ENCODE measurements at places on chromosomes 4 and X. TPM values are rescaled to one million over a fixed set of nuclear protein-coding genes. Genes with fewer than 3 reads are reported as not detected.
A peak's percentile ranks its signal among the peaks of the same experiment; 100 is the strongest.

The F9 gene
- 0.24 TPM for total RNA-seq

The FGFR3 gene
- 44.3 TPM for total RNA-seq

The SH3D19 gene
- 24.3 TPM for total RNA-seq

DNA sequence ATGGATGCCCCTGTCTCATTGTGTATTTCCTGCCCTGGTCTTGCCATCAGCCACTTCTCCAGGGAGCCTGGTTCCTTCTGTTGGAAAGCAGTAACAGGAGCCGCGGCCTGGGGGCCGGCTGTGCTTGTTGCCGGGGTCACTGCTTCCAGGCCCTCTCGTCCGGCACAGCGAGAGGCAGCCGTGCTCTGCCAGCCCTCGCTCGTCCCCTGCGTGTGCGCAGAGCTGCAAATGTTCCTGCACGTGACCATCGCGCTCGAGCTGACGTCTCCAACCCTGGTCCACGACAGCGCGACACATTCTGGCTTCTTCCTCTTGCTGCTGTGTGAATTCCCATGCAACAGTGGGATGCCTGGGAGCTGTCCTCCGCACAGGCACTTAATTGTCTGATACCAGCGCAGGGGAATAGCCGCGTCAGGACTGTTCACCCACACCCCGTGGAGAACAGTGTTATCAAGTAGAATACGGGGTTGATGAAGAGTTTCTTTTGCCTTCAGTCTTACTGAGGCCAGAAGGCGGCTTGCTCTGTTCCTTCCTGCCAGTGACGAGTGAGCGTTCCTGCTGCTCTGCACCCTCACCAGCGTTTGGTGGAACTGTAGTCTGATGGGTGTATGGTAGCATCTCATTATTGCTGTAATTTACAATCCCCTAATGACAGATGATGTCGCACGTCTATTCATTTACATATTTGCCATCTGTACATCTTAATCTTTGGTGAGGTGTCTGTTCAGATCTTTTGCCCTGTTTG lies 12.3 kb downstream of the PDE6B start:
- no peaks in the 10 kb centered on the region for H3K36me3 ChIP-seq
- no peak overlapping the region for H3K27ac ChIP-seq
- H3K4me3 ChIP-seq = no peak overlapping the region

DNA sequence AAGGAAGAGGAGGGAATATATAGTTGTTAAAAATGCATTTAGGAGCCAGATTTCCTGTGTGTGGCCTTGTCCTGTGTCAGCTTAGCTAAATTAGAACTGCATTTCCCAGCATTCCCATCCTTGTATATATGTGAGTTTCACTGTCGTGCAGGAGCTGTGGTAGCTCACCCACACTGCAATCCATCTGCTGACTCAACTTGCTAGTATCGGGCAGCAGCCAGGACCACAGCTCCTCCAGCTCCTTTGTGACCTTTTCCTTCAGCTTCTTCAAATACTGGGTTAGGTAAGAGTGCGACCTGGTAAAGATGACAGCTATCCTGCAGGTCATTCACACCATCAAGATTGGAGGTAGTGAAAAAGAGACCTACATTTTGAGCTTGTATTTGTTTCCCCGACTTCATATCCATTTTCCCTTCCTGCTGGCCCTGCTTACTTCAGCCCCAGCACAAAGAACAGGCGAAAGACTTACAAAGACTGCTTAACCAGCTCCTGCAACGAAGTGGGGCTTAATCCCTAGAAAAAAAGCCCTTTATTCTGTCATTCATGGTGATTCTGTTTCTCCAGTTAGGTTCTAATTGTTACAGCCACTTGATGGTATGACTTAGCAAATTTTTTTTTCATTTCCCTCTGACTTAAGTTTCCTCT lies 11.4 kb downstream of the ASIC5 start:
- peak overlapping the region; percentile 94 for H3K27ac ChIP-seq
- H3K4me3 ChIP-seq = peak overlapping the region; percentile 76
- H3K27me3 ChIP-seq = no peaks in the 10 kb centered on the region
- H3K36me3 ChIP-seq = peaks cover 6% of the 10 kb centered on the region
- H3K4me1 ChIP-seq = peaks cover 12% of the 10 kb centered on the region
- DNase-seq = no peak

- no peaks in the 10 kb centered on the region for H3K4me1 ChIP-seq
- H3K27me3 ChIP-seq = no peaks in the 10 kb centered on the region
- DNase-seq = no peak
- H3K4me3 ChIP-seq = no peak overlapping the region
- no peak overlapping the region for H3K27ac ChIP-seq
Observed at GRCh38 chrX:47177079-47177478, 16.6 kb upstream of the UBA1 start.

DNA sequence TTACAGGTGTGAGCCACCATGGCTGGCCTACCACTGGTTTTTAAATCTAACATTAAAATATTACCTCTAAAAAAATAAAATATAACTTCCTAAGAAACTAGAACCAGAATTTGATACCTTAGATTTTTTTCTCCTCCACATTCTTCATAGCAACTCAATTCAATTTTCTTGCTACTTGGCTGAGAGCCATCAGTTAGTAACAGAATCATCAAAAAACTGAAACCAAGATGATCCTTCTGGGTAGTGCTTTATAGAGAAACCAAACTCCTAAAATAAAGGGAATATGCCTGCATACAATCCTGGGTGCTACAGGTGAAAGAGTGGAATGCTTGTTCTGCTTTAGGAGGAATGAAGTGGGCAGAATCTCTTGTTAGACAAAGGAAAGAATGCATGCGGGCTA lies 64.4 kb downstream of the RPS3A start:
- no peak for DNase-seq
- peaks cover 19% of the 10 kb centered on the region for H3K36me3 ChIP-seq
- no peak overlapping the region for H3K4me3 ChIP-seq

DNA sequence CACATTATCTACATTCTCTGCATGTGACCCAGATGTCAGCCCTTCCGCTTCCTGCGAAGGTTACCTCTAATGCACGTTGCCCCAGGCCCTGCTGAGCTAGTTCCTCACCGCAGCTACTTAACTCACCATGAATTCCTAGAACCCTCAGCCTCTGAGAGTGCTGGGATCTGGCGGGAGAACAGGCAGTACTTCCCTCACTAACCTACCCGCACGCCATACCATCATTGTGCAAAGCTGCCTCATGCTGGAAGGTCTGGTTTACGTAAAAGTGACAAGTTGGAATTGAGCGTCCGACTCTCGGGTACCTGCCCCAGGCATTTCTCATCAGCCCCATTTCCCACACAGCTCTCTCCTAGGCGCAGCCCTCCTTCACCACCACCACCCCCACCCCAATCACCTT lies 6.3 kb downstream of the SLC25A4 start:
- no peak overlapping the region for H3K4me3 ChIP-seq
- DNase-seq = no peak
- H3K27ac ChIP-seq = no peak overlapping the region
- no peaks in the 10 kb centered on the region for H3K27me3 ChIP-seq
- H3K4me1 ChIP-seq = peaks cover 4% of the 10 kb centered on the region

- peaks cover 20% of the 10 kb centered on the region for H3K4me1 ChIP-seq
- H3K36me3 ChIP-seq = no peaks in the 10 kb centered on the region
- H3K27me3 ChIP-seq = no peaks in the 10 kb centered on the region
Observed at GRCh38 chr4:113825272-113825671, 63.7 kb upstream of the CAMK2D start.

DNA sequence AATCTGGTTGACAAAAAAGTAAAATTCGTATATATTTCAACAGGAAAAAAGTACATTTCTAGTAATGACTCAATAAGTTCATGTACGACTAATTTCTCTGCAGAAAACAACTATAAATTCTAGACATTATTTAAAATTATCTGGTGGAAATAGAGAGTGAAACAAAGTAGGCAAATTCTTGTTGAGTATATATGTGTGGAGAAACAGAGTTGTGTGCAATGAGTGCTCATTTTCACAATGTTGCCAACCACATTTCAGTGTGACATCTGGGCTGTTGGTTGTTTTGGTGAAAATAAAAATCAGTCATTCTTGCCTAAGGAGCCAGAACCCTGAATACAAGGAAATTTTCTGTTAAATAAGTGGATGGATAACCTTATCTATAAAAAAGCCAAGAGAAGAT lies 372.0 kb upstream of the NDST4 start:
- no peaks in the 10 kb centered on the region for H3K4me1 ChIP-seq
- no peak overlapping the region for H3K4me3 ChIP-seq
- H3K27me3 ChIP-seq = no peaks in the 10 kb centered on the region
- H3K27ac ChIP-seq = no peak overlapping the region

- H3K27ac ChIP-seq = no peak overlapping the region
- no peak overlapping the region for H3K4me3 ChIP-seq
- H3K27me3 ChIP-seq = no peaks in the 10 kb centered on the region
Observed at GRCh38 chr4:128322311-128322710, 34.7 kb upstream of the PGRMC2 start.
